ENCODE measurements at places on chromosomes 3 and 15.
A peak's percentile ranks its signal among the peaks of the same experiment; 100 is the strongest.

- no peak for DNase-seq
These were observed 140.2 kb upstream of the LYSMD4 start for GRCh38 chr15:99873451-99873850.

- no peak for DNase-seq
These were observed 50.7 kb downstream of the PEAK1 start for GRCh38 chr15:77369168-77369567.

GRCh38 chr15:89812011-89812846 lies 2.4 kb downstream of the ANPEP start:
- DNase-seq = no peak

GRCh38 chr3:60746695-60747416 lies 504.4 kb downstream of the FHIT start:
- no peak for DNase-seq

DNA sequence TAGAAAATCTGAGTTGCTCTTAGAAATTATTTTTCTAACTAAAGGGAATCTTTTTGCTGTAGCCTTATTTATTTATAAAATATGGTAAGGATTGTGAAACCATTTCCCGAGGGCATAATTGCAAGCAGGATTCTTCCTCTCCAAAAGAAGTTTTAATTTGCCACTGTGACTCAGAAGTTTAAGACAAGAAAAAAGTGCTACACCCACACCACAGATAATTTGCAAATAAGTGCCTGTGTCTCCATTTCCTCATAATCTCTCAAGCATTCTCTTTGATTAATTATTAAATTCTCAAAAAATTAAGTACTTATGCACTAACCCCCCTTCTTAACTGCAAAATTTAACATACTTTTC lies 43.6 kb downstream of the RASA2 start:
- no peak for DNase-seq

DNA sequence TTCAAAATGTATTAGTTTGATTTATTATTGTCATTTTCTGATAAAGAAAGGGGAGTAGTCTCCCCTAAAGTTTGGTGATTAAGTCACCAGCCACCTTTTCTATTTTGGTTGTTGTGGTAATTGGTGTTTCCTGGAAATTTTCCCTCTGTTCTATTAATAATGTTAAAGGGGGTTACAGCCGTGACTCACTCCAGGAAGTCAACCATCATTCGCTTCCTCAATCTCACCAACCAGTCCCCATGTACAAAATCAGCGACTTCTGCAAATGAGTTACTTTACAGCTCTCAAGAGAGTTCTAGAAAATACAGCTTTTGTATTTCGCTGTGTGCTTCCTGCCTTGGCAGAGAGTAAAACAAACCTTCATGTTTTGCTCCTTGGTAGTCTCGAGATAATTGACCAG lies 285.1 kb downstream of the LPP start:
- DNase-seq = peak; percentile 10

GRCh38 chr3:100941041-100941440 lies 52.2 kb downstream of the ABI3BP start:
- no peak for DNase-seq

DNA sequence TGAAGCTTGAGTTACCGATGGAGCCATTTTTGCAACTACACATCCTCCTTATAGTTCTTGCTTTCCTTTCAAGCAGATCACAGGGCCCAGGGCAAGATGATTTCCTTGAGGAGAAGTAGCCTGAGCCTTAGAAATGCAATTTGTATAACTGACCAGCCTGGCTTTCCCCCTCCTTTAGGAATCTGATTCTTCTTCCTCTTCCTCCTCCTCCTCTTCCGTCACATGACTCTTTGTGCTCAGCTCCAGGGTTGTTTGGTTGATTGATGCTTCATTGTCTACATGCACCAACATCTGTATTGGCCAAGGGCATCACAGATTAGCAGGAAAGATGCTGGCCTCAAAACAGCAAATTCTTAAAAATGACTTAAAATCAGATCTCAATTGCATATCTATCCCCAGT lies 3.3 kb downstream of the SNAPC5 start:
- DNase-seq = no peak

DNA sequence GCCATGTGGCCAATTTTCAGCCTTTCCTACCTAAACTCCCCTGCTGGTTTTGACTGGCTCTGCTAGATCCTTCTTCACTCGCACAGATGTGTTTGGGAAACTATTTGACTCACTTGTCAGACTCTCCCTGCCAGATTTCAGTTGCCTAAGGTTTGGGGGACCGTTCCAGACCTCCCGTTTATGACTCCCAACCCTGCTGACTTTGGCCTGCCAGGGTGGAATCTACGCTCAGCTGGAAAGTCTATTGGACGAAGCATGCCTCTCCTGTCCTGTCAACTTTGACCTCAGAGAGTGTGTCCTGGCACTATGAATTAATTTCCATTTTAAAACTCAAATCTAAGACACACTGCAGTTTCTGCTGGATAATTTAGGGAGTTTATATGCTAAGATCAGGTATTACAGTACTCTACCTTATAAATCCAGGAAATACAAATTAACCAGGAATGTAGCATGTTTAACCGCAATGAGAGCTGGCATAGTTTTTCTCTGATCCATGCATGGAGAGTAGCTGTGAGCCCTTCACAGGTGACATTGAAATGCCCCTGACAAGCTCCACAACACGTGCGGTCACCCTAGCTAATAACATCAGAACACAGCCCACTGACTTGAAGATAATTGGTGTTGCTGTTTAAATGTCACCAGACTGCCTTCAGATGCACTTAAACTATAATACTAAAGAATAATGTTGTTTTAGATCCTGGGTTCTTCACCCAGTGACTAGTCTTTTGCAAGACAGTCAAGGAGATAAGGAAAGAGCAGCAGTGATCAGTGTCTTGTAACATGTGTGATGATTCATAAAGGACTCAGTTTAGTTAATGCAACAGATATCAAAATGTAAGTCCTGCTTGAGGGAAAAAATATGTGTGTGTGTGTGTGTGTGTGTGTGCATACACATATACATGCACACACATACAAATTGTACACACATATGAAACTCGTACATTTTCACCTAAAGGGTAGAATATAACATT lies 223.0 kb upstream of the MCTP2 start:
- no peak for DNase-seq

DNA sequence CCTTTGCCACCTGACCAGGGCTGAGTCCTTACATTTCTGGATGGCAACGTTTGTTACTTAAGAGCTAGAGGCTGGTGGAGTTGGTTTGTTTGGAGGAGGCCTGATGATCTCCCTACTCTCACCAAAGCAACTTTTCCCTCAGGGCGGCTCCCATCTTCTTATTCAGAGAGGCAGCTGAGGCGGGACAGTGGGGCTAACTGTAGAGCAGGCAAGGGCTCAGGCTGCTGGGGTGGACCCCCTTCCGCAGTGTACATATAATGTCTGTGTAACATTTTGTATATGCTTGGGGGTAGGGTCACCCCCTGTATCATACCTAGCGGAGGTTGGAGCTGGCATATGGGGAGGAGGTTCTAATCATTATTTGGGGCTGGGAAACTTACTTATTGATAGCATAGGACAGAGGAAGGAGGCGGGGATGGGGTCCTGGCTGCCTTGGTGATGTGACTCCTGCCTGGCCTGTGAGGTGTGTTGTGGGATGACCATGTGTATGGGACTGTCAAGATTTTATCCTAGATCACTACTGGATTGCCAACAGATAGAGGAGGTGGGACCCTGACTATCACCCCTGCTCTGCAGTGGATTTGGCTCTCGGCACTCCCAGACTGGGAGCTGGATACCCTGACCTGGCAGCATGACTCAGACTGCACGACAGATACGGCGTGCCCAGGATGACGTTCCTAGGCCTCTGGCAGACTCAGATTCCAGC lies 52.5 kb upstream of the UBE2Q2 start:
- DNase-seq = no peak

DNA sequence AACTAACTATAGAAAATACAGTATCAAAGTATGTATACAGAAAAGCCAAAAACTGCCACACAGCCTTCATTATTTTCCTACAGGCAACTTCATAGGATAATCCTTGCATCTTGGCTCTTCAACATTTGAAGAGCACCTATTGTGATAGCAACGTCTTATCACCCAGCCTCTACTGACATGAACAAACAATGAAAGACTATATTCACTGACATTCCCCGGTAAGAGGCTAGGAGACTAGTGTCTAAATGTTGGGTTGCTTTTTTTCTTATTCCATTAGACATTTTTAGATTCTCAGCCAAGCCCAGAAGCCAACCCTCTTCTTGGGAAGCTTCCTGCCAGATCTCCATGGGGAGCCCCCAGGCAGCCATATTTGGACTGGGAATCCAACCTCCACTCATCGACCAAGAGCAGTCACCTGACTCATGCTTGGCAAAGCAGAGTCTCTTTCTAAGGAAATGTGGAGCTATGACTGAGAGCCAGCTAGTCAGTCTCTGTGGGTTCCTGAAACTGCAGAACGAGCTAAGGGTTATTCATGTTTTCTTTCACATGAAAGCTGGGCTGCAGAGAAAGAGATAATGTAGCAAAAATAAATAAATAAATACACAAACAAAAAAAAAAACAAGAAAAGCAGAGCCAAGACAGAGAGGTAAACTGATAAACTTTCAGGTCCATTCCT lies 227.5 kb downstream of the MAGI1 start:
- DNase-seq = no peak

GRCh38 chr3:163890661-163891060 lies 1187.6 kb downstream of the SI start:
- DNase-seq = no peak

DNA sequence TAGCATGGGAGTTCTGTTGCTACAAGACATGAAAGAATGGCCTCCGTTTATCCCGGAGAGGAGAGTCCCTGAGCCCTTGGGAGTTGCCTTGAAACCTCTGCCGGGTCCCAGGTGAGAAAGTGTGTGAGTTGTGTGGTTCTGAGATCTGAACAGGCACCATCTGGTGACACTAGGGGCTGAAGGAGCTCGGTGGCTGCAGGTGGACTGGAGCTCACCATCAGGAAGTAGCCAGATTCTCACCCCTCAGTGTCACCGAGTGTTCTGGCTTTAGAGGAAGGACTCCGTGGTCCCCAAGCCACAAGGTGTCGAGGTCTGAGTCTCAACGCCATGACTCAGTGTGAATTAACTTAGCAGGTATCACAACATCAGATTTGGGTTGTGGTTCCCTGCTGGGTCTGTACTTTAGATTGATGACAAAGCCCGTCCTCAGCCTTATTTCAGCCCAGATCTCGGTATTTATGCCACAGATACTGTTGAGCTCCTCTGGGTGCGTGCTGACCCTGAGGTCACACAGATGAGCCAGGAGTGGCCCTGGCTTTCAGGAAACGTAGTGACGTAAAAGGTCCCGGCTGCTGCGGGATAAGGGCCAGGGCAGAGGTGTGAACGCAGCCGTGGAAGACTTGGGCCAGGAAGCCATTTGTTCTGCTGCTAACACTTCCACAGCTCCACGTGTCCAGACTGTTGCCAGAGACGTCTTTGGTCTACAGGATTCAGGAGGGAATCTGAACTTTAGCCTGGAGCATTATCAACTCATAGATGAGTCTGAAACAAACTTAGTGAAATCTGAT lies 54.4 kb downstream of the PGPEP1L start:
- DNase-seq = no peak

DNA sequence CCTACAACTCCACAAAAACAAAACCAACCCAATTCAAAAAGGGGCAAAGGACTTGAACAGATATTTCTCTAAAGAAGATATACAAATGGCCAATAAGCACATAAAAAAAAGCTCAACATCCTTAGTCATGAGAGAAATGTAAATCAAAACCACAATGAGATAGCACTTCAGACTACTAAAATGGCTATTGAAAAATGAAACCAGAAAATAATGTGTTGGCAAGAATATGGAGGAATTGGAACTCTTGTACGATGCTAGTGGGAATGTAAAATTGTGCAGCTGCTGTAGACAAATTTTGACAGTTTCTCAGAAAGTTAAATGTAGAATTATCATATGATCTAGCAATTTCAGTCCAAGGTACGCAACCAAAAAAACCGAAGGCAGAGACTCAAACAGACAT lies 29.0 kb downstream of the KY start:
- DNase-seq = no peak

GRCh38 chr3:67876261-67876660 lies 221.8 kb upstream of the SUCLG2 start:
- DNase-seq = no peak

- DNase-seq = no peak
These were observed 187.3 kb upstream of the BCL6 start for GRCh38 chr3:187932530-187932929.

- no peak for DNase-seq
These were observed 216.1 kb downstream of the OPA1 start for GRCh38 chr3:193809106-193809505.

DNA sequence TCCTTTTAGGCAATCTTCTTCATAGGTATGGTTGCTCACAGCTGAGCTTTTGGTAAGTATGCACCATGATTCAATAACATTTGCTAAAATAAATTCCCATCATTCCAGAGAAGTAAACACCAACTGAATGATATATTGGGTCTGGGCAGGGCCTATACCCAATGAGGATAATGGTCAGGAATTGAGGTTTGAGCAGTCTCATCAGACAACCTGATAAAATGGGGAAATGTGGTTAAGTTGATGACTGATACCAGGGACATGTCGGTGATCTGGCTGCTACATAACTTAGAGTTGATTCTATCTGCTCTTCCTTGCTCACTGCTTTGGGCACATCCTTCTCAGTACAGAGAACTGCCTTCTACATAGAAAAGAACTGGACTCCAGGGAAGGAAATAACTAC lies 92.9 kb downstream of the GPR156 start:
- no peak for DNase-seq

GRCh38 chr15:68924866-68925560 lies 5.3 kb upstream of the SPESP1 start:
- peak; percentile 67 for DNase-seq

DNA sequence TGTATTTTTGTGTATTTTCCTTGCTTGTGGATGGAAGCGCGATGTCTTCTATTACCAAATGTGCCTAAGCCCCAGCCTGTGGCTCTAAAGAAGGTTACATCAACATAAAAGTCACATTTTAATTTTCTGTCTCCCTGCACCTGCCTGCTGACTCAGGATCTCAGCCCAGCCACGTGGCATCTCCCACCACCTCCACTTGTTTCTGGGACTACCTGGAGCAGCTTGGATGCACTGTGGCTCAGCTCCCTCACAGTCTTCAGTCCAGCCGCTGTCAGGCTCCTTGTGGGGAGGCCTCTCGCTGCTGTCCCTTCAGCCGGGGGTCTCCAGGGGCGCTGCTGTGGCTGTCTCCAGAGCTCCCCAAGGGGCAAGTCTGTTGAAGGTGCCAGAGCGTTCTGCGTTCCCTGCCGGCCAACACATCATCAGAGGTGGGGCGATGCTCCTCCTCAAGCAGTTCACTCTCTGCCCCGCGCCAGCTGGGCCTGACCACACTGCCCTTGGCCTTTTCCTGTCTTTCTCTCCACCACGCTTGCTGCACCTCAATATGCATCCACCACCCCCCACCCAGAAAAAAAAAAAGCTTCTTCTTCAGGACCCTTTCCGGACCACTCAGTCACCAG lies 47.7 kb upstream of the BDH1 start:
- no peak for DNase-seq

GRCh38 chr15:68228971-68229385 lies 550 bp downstream of the CLN6 start:
- no peak for DNase-seq

GRCh38 chr3:129954514-129954913 lies 20.0 kb upstream of the TRH start:
- no peak for DNase-seq

Measured in activated naive CD4-positive, alpha-beta T cell treated with anti-CD3 and anti-CD28 coated beads, Interleukin-2, amount 50 U/mL, for 16 hours (primary cell).